Body of pancreas (tissue), 4 donors: ENCODE measurements at places on chromosomes 13 and 19. TPM values are rescaled to one million over a fixed set of nuclear protein-coding genes. Genes with fewer than 3 reads are reported as not detected.

- H3K27ac ChIP-seq, result no peak overlapping the region
- no peak for DNase-seq
- no peaks in the 10 kb centered on the region for H3K27me3 ChIP-seq
- H3K4me3 ChIP-seq, result no peak overlapping the region
- no peaks in the 10 kb centered on the region for H3K36me3 ChIP-seq
These were observed 107.9 kb upstream of the SLC7A1 start for GRCh38 chr13:29703421-29703820.

GRCh38 chr19:39401549-39402345 lies 4.9 kb upstream of the ZFP36 start:
- H3K27me3 ChIP-seq, result no peaks in the 10 kb centered on the region
- peak; percentile 79 for DNase-seq
- H3K27ac ChIP-seq, result peak overlapping the region; percentile 98
- peaks cover 52% of the 10 kb centered on the region for H3K4me1 ChIP-seq
- no peak overlapping the region for H3K4me3 ChIP-seq

DNA sequence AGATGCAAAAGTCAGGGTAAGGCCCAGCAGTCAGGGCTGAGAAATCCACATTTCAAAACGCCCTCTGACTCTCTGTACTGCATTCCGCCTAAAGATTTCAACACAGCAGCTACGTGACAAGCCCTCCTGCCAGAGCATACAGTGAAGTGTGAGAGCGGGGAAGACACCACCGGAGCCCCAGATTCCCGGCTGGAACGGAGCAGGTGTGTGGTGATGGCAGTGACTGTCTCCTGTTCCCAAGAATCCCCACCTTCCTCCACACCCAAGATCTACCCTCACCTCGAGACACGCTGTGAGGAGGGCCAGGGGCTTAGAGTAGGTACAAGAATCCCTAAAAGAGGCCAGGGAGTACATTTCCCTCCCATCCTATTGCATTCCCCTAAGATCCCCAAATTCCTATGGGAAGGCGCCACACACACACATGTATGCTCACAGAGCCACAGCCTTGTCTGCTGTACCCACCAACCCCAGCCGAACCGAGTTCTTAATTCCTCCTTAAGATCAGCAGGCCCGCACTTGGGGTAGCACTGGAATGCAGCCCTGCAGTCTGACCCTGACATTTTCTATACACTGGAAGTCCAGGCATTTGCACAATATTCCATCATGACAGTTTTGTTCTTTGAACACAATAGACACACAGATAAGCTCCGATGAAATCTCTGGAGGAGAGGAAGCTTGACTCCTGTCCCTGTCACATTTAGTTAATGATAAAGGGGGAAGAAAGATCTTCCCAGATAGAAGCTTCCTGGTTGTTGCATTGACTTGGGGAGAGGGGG lies 102.9 kb downstream of the FOXO1 start:
- no peak for DNase-seq
- no peak overlapping the region for H3K4me3 ChIP-seq
- H3K27me3 ChIP-seq, result no peaks in the 10 kb centered on the region
- H3K36me3 ChIP-seq, result no peaks in the 10 kb centered on the region
- peaks cover 65% of the 10 kb centered on the region for H3K4me1 ChIP-seq

GRCh38 chr19:48290771-48291488 lies 21.0 kb downstream of the ZNF114 start:
- peaks cover 11% of the 10 kb centered on the region for H3K4me1 ChIP-seq
- no peak overlapping the region for H3K4me3 ChIP-seq
- no peak overlapping the region for H3K27ac ChIP-seq
- H3K36me3 ChIP-seq, result no peaks in the 10 kb centered on the region
- H3K27me3 ChIP-seq, result no peaks in the 10 kb centered on the region
- DNase-seq, result peak; percentile 83

DNA sequence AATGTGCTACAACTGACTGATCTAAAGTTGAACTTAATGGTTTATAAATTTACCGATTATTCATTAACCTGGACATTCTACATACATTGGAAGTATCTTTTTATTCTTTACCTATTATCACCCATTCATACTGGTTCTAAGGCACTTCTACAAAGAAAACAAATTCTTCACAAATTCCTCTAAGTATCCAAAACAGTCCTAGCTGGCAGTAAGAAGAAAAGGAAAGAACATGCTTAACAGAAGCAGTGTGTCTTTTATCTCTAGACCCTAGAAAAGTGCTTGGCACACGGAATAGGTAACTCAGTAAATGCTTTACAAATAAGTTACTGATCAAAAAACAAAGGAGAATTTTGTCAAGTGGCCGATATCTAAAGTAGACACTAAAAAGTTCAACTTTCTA lies 32.8 kb downstream of the TSC22D1 start:
- no peak for DNase-seq
- no peak overlapping the region for H3K4me3 ChIP-seq
- no peaks in the 10 kb centered on the region for H3K27me3 ChIP-seq

DNA sequence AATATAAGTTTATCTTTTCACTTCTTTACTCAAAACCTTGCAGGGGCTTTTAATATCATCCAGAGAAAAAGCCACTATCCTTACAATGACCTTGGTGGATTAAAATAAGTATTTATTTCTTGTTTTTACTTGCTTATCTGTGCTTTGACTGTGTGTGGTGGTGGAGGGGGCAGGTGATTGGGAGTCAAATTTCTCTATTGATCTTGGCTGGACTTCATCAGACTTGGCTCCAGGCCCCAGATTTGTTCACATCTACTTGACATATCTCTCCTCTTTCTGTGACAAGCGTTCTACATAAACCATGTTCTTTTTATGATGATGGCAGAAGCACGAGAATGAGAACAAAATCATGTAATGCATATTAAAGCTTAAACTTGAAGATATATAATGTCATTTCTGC lies 670.8 kb downstream of the PCDH17 start:
- no peaks in the 10 kb centered on the region for H3K27me3 ChIP-seq
- peaks cover 10% of the 10 kb centered on the region for H3K4me1 ChIP-seq
- no peak overlapping the region for H3K4me3 ChIP-seq

GRCh38 chr19:2950286-2951124 lies 5.7 kb upstream of the ZNF77 start:
- no peaks in the 10 kb centered on the region for H3K27me3 ChIP-seq
- peak; percentile 100 for DNase-seq
- no peaks in the 10 kb centered on the region for H3K36me3 ChIP-seq
- H3K4me3 ChIP-seq, result peak overlapping the region; percentile 64

GRCh38 chr19:12838182-12838885 lies at the start of gene MAST1:
MAST1 (plus strand) TSS chr19:12838515; CDS start chr19:12838573, 58 bp downstream.
- H3K4me3 ChIP-seq, result no peak within 1 kb of the TSS
- H3K36me3 ChIP-seq, result no peaks in the 10 kb centered on the region
- peak; percentile 36 for DNase-seq
- peaks cover 33% of the 10 kb centered on the region for H3K4me1 ChIP-seq

DNA sequence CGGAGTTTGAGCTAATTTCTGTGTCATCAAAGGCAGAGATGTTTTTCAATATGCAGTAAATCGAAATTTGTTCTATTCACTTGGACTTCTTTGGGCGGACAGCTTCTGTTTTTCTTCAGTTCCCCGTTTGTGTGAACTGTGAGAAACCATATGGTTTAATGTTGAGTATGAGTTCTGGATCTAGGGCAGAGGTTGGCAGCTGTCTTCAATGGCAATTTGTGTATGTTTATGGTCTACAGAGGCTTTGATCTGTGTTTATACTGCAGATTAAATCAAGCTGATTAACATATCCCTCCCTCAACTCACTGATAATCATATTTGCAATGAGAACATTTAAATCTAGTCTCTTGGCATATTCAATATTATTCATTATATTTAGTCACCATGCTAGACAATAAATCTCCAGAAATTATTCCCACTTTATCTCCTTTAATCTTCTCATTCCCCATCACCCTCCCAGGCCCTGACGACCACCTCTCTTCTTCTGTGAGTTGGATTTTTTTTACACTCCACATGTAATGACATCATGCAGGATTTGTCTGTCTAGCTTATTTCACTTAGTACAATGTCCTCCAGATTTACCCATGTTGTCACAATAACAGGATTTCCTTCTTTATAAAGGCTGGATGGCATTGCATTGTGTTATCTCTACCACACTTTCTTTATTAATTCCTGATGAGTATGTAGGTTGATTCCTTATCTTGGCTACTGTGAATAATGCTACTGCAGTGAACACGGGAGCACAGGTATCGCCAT lies 9.0 kb downstream of the ZNF331 start:
- H3K36me3 ChIP-seq, result peaks cover 3% of the 10 kb centered on the region
- H3K4me1 ChIP-seq, result peaks cover 4% of the 10 kb centered on the region
- peak overlapping the region; percentile 39 for H3K27ac ChIP-seq
- no peak overlapping the region for H3K4me3 ChIP-seq
- H3K27me3 ChIP-seq, result no peaks in the 10 kb centered on the region

GRCh38 chr19:23321953-23322549 lies 71.9 kb upstream of the ZNF724 start:
- no peak for DNase-seq
- H3K27ac ChIP-seq, result no peak overlapping the region
- H3K4me3 ChIP-seq, result no peak overlapping the region

DNA sequence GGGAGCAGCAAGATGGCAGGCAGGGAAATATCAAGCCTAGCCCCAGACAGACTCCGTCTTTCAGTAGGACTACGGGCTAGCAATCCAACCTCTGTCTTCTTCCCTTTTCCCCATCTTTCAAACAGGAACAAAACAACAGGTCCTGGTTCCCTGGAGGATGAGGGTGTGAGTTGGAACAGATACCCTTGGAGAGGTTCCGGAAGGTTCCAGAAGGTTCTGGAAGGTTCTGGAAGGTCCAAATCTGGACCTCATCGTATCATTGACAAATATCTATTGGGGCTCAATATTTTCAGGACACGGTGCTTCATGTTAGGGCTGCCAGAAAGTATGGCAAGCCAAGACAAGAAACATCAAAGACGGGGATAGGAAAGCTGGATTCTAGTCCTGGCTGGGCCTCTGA lies 28.5 kb upstream of the FEM1A start:
- H3K4me1 ChIP-seq, result peaks cover 14% of the 10 kb centered on the region
- no peak overlapping the region for H3K27ac ChIP-seq
- no peaks in the 10 kb centered on the region for H3K36me3 ChIP-seq

GRCh38 chr19:55013596-55013995 lies 24.5 kb downstream of the GP6 start:
- no peaks in the 10 kb centered on the region for H3K36me3 ChIP-seq
- no peaks in the 10 kb centered on the region for H3K27me3 ChIP-seq
- DNase-seq, result no peak
- no peaks in the 10 kb centered on the region for H3K4me1 ChIP-seq
- H3K4me3 ChIP-seq, result no peak overlapping the region

DNA sequence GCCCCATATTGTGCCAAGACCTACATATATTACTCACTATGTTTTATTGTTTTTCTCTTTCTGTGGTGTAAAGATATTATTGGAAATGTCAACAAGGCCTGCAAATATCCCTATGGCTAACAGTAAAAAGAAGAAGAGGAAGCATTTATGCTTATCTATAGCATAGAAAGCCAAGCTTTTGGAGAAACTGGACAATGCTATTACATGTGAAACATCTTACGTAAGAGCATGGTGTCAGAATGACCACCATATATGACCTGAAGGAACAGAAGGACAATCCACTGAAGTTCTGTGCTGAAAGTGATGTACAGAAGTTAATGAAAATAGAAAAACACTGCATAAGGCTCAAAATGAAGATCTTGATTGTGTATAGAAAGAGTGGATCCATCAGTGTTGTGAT lies 145.2 kb downstream of the KCTD12 start:
- no peaks in the 10 kb centered on the region for H3K4me1 ChIP-seq
- no peak for DNase-seq
- H3K27me3 ChIP-seq, result no peaks in the 10 kb centered on the region
- H3K27ac ChIP-seq, result no peak overlapping the region
- H3K4me3 ChIP-seq, result no peak overlapping the region

- no peak overlapping the region for H3K27ac ChIP-seq
- no peak overlapping the region for H3K4me3 ChIP-seq
- H3K36me3 ChIP-seq, result no peaks in the 10 kb centered on the region
- DNase-seq, result no peak
- peaks cover 12% of the 10 kb centered on the region for H3K27me3 ChIP-seq
- H3K4me1 ChIP-seq, result peaks cover 14% of the 10 kb centered on the region
These were observed 870 bp upstream of the UNC13A start for GRCh38 chr19:17688853-17689595.

- H3K36me3 ChIP-seq, result no peaks in the 10 kb centered on the region
- no peak overlapping the region for H3K27ac ChIP-seq
- H3K4me3 ChIP-seq, result no peak overlapping the region
- DNase-seq, result no peak
- H3K4me1 ChIP-seq, result no peaks in the 10 kb centered on the region
These were observed 203.2 kb downstream of the TSHZ3 start for GRCh38 chr19:31146015-31146414.

- peaks cover 15% of the 10 kb centered on the region for H3K4me1 ChIP-seq
- DNase-seq, result no peak
- H3K27ac ChIP-seq, result no peak overlapping the region
- H3K36me3 ChIP-seq, result no peaks in the 10 kb centered on the region
- H3K4me3 ChIP-seq, result no peak overlapping the region
These were observed 5.7 kb upstream of the DIAPH3 start for GRCh38 chr13:60169239-60170031.

DNA sequence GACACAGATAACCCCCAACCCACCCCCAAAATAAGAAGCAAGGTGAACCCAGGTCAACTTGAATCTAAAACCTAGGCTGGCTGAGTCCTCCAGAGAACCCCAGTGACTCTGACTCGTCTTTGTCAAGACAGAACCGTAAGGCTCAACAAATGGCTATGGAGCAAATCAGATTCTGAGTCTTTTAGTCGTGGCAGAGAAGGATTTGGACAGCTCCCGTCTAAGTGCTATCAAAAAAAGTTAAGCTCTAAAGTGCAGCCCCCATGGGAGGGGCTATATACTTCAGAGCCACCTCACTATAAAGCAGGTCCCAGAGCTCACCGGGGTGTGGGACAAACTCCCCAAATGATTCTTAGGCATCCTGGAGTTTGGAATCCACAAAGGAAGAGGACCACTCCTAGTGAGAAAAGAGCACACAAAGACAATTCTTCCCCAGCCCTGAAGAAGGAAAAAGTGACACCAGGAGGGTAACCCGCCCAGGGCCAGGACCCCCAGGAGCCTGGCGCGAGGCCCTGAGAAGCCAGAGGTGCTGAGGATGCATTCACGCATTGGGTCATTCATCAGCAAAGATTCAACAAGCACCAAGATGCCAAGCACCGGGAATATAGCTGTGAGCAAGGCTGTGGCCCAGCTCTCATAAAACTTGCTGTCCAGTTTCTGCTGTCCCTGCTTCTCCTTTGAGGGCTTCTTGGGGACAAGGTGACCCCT lies 25.4 kb upstream of the C13orf42 start:
- no peaks in the 10 kb centered on the region for H3K27me3 ChIP-seq
- no peak overlapping the region for H3K4me3 ChIP-seq
- no peak overlapping the region for H3K27ac ChIP-seq
- no peak for DNase-seq

- peaks cover 7% of the 10 kb centered on the region for H3K27me3 ChIP-seq
- no peak overlapping the region for H3K4me3 ChIP-seq
- no peak overlapping the region for H3K27ac ChIP-seq
- peak; percentile 39 for DNase-seq
- H3K36me3 ChIP-seq, result no peaks in the 10 kb centered on the region
These were observed 8.9 kb downstream of the RTBDN start for GRCh38 chr19:12825254-12826131.

GRCh38 chr19:14113762-14114414 lies 3.7 kb downstream of the PRKACA start:
- H3K4me1 ChIP-seq, result peaks cover 49% of the 10 kb centered on the region
- no peak overlapping the region for H3K4me3 ChIP-seq
- peak overlapping the region; percentile 69 for H3K27ac ChIP-seq
- no peaks in the 10 kb centered on the region for H3K36me3 ChIP-seq
- no peaks in the 10 kb centered on the region for H3K27me3 ChIP-seq

CCNA1 gene
- total RNA-seq, result not detected

SIRT6 gene
- total RNA-seq, result 13.2 TPM

HOMER3 gene
- 27.5 TPM for total RNA-seq

SOX1 gene
- total RNA-seq, result not detected

CATSPERD gene
- not detected for total RNA-seq

GIPR gene
- 3.9 TPM for total RNA-seq

ZNF223 gene
- 4.6 TPM for total RNA-seq

SRRM5 gene
- total RNA-seq, result 0.33 TPM

CCDC169 gene
- 1.6 TPM for total RNA-seq
